ENCODE measurements at places on chromosomes 2 and 18.

GRCh38 chr2:100548771-100549170 lies 14.0 kb upstream of the PDCL3 start:
- DNase-seq, result no peak

DNA sequence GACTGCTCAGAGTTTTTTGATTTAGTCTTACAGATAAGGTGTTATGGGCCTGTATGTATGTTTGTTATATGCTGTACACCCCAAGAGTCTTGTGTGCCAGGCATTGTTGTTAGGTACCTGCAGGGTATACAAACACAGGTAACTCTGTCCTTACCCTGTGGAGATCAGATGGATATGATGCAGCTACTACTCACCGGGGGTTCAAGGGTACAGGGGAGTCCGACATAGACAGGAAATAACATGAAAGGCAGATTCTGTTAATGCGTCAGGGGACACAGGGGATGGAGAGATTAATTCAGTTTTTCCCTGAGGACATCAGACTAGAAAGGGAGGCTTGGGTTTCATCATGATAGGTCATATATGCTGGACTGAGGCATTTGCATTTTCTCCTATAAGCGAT lies 31.3 kb downstream of the TRAK2 start:
- no peak for DNase-seq

- no peak for DNase-seq
These were observed 250.0 kb downstream of the CD226 start for GRCh38 chr18:69697689-69698088.

DNA sequence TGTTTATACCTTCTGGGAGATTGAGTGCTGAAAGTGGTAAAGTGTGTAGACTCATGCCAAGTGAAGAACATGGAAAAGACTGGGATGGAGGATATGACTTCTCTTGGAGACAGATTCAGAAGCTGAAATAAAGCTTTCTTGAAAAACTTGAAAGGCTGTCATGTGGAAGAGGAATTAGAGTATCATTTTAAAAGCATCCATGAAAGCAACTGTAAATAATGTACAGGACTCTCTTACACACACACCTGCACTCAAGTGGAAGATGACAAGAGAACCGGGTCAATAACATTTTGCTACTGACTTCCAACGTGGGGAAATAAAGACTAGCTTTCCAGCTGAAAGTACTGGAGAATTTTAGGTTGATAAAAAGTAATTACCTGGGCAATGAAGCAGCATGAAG lies 658.2 kb downstream of the TDRD15 start:
- DNase-seq, result no peak

DNA sequence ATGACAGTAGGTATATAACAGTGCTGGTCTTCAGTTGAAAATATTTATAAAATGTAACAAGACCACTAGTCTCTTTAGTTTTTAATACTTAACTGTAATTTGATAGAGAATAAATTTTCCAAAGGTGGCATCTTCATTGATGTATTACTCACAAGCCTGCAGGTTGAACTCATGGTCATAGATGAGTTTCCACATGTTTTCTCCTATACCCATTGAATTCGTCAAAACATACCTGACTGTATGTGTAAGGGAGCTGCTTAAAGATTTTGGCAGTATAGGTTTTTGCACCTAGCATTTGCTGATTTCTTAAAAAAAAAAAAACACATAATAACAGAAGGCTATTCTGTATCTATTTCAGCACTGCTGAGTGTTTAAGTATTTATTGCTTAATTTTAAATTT lies 112.9 kb downstream of the FMNL2 start:
- DNase-seq, result no peak

Measured in T-helper 2 cell treated with Interferon-gamma antibody and Interleukin-4, amounts not matched to agents 5 μg/mL and 100 μg/mL, for 36 hours (primary cell).